Thoracic aorta endothelial cell (primary cell): ENCODE measurements at places on chromosomes 5 and 9. TPM values are rescaled to one million over a fixed set of nuclear protein-coding genes. Genes with fewer than 3 reads are reported as not detected.

C5orf52 gene
- not detected in 2 replicates for total RNA-seq

PCDHA11 gene
- under 0.01 TPM in 1 of 2 replicates, not detected in the other for total RNA-seq

TMEM141 gene
- total RNA-seq, result 42.9 and 43.6 TPM in 2 replicates

SLF1 gene
- 11.8 and 13.7 TPM in 2 replicates for total RNA-seq
